ENCODE measurements at places on chromosomes 6 and 20.

GRCh38 chr20:44527716-44528199 lies 5.9 kb upstream of the SERINC3 start:
- no peak for DNase-seq

- DNase-seq: no peak
Measured at GRCh38 chr6:18209539-18210197, 54.4 kb downstream of the KDM1B start.

DNA sequence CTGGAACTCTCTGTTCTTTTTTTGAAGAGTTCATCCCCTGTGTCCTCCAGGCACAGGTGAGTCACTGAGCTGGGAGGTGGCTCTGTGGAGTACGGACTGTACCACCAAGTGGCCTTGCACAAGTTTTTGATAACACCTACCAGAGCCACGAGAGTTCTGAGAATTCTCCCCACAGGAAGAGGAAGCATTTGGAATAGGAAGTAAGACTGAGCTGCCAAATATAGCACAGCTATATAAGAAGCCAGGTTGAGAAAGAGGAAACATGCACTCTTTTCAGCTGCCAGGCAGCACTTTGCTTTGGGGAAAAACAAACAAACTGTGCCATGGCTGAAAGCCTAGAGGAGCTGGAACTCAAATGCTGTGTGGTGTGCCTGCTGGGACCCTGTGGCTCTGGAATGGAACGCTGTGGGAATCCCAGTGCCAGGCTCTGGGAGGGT lies 70.8 kb upstream of the RIPOR2 start:
- DNase-seq: peak; percentile 46

GRCh38 chr20:6705106-6705766 lies 62.2 kb upstream of the BMP2 start:
- DNase-seq: no peak

DNA sequence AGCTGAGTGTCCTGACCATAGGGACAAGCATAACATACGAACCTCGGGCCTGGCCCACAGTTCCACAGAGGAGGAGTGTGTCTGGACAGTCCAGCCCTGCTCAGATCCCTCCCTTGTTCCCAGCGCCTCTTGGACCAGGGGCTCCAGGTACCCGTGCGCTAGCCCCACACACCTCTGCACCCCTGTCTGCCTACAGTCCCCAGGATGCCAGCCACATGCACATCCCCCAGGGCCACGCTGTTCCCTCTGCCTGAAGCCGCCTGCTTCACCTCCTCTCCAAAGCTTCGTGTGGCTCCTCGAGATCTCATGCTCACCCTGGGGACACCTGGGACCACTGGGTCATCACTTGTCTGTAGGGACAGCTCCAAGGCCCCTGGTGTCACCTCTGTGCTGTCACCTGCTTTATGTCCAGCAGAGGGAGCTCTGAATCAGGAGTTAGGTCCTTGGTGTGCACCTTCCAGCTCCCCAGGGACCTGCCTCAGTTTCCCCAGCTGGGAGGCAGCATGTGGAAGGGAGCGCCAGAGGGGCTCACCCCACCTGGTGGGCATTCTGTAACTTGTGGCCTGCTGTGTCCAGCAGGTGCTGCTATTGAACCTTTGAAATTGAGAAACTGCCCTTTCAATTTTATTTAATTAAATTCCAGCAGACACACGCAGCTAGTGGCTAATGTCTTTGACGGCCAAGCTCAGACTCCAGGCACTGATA lies 7.3 kb upstream of the YTHDF1 start:
- DNase-seq: peak; percentile 63

DNA sequence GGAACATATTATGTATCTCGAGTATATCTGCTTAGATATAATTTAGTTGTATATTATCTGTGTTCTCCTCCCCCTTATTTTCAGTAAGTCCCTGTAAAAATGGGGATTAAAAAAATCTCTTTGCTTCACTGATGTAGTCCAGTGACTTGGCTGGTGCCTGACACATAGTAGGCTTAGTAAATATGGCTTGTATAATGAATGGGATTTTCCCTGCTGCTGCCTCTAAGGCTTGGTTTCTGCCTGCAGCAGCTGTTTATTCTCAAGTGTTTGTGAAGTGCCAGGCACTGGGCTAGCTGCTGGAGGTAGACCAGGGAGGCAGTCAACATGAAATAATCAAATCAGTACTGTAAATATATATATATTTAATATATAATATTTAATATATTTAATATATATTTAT lies 1.6 kb upstream of the ZFP64 start:
- DNase-seq: no peak

GRCh38 chr6:140138311-140139010 lies 764.0 kb upstream of the CITED2 start:
- DNase-seq: no peak

GRCh38 chr6:148791372-148791771 lies 44.5 kb downstream of the UST start:
- no peak for DNase-seq

DNA sequence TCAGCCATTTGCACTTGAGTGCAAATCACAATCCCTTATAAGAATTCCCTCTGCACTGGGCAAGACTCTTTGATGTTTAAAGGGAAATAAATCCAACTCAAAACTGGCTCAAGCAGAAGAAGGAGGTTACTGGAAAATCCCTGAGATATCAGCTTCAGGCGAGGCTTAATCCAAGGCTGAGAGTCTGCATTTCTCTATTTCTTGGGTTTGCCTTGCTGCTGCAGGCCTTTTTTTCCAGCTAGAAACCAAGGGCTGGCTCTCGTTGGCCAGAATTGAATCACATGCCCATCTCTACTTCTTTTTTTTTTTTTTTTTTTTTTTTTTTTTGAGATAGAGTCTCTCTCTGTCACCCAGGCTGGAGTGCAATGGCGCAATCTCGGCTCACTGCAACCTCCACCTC lies 11.7 kb downstream of the HCK start:
- DNase-seq: no peak

GRCh38 chr6:155388591-155388990 lies 67.0 kb downstream of the NOX3 start:
- DNase-seq: no peak

GRCh38 chr20:38198238-38198861 lies 33.3 kb upstream of the TGM2 start:
- no peak for DNase-seq

- DNase-seq: no peak
Measured at GRCh38 chr20:33707668-33708067, 12.4 kb downstream of the PXMP4 start.

DNA sequence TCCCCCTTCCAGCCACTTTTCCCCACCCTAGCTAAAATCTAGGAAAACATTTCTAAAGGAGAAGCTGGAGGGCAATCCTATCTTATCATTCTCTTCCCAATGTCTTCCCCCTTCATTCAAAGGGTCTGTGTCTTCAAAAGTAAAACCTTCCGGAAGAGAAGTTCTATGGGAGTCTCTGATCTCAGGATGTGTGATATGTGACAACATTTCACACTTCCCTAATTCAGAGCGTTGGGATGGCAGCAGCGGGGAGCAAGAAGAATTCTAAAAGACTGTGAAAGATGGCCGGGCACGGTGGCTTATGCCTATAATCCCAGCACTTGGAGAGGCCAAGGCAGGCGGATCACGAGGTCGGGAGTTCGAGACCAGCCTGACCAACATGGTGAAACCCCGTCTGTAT lies 65.4 kb upstream of the AKIRIN2 start:
- DNase-seq: no peak

- peak; percentile 66 for DNase-seq
Measured at GRCh38 chr20:59571551-59572314, 32.6 kb upstream of the PHACTR3 start.

DNA sequence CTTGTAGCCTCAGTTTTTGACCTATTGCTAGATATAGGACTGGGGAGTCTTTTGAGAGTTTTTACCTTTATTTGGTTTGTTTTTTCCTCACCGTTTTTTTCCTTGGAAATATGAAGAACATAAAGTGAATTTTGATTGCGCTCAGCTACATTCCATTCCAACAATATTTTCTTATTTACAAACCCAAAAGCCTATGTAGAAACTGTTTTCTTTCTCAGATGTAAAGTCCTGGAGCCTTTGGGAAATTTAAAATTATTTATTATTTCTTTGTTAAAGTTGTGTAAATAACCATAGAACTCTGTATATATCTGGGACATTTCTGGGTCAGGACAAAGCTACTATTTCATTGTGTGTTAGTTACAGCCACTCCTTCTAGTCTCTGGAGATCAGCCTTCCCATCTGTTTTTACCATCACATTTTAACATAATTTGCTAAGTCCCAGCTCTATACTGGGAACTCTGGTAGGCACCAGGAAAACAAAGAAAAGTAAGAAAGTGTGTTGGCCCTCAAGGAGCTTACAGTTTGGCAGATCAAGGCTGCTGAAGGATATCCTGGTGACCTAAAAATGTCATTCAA lies 68.8 kb downstream of the JAG1 start:
- DNase-seq: no peak

DNA sequence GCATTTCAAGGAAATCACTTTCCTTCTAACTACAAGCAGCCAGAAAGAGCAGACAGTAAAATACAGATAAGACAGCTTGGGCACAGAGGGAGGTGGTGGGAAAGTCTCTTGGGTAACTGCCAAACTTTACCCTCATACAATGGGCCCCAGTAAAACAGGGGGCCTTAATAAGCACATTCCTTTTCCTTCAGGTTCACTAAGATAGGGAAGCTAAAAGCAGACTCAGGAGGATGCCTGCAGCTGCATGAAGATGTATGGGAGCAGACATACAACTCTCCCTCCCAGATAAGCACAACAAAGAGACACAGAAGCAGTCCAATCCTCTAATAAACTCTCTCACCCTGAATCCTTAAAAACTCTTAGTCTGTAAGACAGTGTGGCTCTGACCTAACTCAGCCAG lies 49.0 kb downstream of the SIM1 start:
- DNase-seq: no peak

DNA sequence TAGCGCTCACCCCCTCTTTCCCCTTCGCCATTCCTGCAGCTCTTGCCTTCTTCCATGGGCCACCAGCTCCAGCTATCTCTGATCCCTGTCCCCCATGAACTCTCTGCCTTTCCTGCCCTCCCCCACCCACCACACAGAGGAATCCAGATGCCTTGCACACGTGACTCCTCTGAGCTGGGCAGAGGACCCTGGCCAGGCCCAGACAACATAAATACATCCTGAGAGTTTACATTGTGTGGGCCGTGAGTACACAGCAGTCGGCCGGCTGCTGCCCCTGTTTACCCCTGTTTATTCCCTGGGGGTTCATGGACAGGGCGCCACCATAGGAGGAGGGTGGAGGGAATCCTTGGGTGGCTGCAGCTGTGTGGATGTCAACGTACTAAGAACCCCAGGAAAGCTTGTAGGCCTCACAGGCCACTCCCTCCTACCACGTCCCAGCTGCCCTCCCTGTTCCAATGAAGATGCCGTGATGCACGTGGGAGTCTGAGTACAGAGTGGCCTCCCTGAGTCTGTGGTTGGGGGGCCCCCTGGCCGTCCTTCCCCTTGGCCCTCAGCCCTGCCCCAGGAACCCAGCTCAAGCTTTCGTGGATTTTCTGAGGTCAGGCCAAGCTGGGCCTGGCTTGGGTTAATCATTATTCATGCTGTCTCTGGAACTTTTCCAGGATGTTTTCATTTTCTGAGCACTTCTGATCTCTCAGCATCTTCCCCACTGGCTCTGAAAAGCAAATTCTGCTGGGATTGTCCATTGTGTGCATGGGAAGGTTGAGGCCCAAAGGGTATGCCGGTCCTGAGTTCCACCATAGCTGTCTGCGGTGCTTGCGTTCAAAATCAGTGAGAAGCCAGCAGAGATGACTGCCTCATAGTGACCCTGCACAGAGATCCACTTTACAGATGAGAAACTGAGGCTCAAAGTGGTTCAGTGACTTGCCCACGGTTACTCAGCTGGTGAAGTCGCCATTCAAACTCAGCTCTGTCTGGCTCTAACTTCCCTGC lies 136.3 kb downstream of the MRPL14 start:
- DNase-seq: no peak

- DNase-seq: no peak
Measured at GRCh38 chr6:147508866-147509608, 547 bp downstream of the SAMD5 start.

DNA sequence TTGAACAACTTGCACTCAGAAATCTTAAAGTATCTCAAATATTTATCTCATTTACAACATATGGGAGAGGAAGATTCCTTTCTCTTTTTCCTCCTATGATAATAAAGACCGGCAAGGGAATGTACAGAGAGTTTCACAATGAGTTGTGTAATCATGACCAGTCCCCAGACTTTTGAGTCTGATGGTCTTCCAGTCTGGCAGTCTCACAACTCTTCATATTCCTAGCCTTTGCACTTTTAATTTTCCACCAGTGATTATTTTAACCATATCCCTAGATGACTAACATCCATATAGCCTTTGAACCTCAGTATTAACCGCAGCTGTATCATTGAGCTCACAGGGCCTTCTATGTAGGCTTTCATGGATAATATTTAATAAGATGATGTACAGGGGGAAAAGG lies 278.5 kb downstream of the KHDC1L start:
- DNase-seq: no peak

DNA sequence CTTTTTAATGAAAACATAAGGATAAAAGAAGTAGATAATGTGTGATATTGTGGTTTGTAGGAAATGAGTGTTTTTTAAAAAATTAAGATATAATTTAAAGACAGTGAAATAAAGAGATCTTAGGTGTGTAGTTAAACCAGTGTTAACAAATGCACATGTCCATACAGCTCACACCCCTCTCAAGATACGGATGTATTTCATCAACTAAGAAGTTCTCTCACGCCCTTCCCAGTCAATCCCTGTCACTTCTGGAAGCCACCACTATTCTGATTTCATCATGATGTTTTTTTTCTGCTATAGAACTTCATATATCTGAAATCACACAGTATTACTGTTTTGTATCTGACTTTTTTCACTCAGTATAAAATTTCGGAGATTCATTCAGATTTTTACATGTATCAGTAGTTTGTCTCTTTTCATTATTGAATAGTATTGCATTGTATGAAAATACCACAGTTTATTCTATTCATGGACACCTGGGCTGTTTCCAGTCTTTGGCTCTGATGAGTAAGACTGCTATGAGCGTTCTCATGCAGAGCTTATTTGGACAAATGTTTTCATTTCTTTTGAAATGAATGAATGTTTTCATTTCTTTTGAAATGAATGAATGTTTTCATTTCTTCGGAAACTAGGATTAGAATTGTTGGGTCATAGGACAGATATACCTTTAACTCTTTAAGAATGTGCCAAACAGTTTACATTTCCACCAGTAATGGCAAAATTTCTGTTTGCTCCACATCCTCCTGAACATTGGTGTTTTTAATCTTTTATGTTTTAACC lies 49.7 kb upstream of the ELOVL5 start:
- no peak for DNase-seq

Measured in CD4-positive, alpha-beta T cell treated with Interleukin-17A for 4 hours (primary cell).